ENCODE measurements at places on chromosomes 1 and 21.

GRCh38 chr21:37452227-37452626, 85.7 kb downstream of the DYRK1A start:
- DNase-seq = no peak

- DNase-seq = no peak
Observed at GRCh38 chr1:85656256-85656655, 52.0 kb downstream of the ZNHIT6 start.

GRCh38 chr1:3824650-3825049, 28.4 kb upstream of the LRRC47 start:
- DNase-seq = no peak

DNA sequence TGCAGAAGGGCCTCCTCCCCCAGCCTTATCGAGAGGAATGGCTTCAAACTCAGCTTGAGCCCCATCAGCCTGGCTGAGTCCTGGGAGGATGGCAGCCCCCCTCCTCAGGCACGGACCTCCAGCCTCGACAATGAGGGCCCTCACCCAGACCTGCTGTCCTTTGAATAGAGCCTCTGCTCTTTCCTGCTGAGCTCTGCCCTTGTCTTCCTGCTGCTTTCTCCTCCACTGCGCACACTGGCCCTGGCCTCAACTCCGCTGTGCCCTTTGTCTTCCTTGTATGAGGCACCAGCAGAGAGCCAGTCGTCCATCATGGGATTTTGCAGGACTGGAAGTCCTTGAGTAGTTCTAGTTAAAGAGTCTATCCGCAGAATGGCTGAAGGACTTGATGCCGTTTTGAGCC, 2.0 kb downstream of the C1orf226 start:
- no peak for DNase-seq

Measured in memory B cell (primary cell).